Central memory CD8-positive, alpha-beta T cell (primary cell): ENCODE measurements at places on chromosomes 5 and 9.

GRCh38 chr5:14216902-14217301 is 73.8 kb downstream of the TRIO start:
- no peak for DNase-seq

DNA sequence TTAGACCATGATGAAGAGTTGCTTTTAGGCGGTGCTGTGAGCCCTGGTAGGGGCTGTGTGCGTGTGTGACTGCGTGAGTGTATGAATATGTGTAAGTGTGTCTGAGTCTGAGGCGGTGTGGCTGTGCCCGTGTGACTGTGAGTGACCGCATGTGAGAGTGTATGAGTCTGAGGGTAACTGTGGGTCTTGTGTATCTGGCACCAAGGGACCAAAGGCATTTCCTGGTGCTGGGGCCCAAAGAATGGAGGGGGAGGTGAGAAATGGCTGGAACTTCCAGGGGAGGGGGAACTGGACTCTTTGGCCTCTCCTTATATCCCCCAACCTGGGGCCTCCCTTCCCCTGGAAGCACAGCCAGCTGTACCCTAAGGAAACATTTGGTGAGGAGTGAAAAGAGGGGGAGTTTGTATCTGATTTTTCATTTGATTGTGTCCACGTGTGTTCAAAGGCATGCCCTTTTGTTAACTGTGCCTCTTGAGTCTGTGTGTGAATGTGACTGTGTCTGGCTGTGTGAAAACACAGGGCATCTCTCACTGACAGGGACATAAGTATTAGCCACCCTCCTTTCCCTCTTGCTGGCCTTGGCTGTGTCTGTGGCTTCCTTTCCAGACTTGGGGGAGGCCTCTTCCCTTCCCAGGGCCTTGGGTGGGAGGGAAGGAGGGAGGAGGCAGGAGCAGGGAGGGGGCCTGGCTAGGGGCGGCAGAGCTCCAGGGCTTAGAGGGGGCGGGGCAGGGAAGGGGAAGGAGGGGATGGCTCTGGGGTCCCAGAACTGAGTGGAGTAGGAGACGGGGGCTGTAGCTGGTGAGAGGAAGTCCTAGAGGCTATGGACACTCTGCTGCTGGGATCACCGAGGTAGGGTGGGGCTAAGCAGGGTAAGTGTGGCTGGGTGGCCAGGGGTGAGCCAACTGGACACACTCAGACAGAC is 1.4 kb downstream of the IL11RA start:
- no peak for DNase-seq

DNA sequence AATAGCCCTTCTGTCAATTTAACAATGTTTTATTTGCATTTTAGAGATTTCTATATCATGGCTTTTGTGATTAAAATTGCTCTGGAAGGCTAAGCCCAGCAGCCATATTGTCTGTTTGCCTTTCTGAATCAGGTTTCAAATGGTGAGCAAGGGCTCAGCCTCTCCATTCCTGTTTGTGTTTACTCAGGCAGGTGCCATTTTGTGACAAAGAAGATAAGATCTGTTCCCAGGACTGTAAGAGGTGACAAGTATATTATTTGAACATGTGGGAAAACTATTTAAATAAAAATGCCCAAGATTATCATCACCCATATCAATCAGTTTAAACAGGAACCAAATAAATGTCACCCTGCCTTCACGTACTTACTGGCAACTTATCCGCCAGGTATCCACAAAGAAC is 641.3 kb upstream of the KLF4 start:
- no peak for DNase-seq

GRCh38 chr5:3009605-3010004 is 258.1 kb upstream of the IRX2 start:
- DNase-seq, result no peak

DNA sequence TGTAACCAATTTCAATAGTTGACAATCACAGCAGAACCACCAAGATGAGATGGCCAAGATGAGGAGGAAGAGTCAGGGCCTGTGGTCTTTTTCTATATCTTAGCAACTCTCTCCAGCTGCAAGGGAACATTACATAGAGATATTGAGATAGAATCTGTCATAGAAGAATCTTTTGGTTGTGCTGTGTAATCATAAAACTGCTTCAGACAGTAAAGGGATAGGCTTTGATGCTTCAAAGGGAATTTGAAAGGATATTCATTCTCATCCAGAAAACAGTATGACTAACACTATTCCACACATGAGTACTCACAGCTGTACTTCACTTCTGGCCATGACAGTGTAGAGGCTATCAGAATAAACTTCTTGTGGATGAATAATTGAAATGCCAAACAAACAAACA is 145.9 kb downstream of the YIPF5 start:
- DNase-seq, result no peak

DNA sequence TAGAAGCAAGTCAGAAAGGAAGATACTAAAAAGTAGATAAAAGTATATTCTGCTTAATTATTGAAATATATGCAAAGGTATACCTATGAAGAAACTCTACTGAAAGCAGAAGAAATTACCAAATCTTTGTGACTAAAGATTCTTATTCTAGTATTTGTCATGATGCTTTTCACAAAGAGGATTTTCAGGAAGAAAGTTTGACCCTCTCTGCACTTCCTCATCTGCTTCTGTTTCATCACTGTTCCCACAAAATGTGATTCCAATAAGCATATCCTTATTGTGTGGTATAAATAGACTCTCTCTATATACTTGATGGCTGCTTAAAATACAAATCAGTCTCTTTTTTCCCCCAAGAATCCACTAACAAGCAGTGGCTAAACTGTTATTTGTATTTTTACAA is 2139.6 kb upstream of the ACO1 start:
- DNase-seq, result no peak

DNA sequence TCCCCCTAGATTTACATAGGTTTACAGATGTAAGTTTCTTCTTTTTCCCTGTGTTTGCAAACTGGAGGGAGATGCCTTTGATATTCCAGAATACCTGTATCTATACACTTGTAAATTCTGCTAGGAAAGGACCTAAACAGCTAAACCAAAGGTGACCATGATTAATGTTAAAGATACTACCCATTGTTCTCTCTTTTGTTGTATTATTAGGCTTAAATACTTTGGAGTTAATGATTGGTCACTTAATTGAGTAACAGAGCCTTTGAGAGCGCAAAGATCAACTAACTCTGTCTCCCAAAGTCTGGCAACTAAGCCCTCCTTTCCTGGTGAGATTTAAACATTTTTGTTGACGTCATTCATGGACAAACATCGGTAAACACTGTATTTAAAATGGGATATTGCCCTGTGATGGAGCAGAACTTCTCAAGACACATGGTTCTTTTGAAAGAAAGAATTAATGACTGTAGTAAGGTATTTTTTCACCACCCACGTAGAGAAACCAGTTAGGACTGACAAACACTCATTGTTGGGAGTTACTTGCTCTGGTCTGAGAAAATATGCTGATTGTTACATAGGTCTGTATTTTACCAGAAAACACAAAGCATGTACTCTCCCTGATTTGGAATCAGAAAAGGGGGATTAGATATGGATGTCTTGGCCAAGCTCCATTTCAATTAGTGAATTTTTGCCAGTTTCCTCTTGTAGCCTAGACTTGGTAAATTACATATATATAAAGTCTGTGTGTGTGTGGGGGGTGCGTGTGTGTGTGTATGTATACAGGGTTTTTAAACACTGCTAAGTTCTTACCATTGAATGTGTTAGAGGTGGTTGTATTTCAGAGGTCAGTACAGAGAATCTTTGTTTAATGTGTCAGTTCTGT is 4.6 kb downstream of the VCAN start:
- no peak for DNase-seq

DNA sequence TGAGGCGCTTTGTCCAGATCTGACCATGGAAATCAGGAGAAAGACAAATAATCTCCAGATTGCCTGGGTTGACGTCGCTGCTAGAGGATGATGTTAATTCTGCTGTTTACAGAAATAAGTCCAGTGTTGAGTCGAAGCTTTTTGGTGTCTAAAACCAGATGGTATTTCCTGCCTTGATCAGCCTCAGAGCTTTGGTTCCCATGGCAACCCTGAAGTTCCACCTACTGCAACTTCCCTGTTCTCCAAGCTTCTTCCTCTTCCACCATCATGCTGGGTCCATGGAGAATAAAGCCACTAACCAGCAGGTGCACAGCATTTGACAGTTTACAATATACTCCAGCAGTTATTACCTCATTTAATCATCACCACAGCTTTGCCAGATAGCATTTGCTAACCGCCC is 18.0 kb upstream of the GABBR2 start:
- DNase-seq, result no peak

DNA sequence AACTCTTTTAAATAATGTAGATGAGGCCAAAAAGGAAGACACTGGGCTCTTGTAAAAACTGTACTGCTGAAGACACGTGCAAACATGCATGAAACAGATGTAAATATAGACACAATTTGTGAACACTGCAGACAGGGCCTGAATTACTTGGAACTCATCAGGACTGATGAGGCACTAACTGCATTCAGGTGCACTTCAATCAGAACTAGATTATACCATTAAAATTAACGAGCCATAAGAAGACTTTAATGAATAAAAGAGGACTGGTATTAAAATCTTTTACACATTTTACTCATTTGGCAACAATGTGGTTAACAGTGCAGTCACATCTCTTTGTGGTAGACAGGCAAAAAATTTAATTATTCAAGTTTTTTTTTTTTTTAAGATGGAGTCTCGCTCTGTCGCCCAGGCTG is 13.4 kb upstream of the ZCCHC9 start:
- DNase-seq, result no peak

- DNase-seq, result no peak
Observed at GRCh38 chr5:149257889-149258705, 13.6 kb upstream of the AFAP1L1 start.

- no peak for DNase-seq
Observed at GRCh38 chr5:152246401-152246800, 158.7 kb downstream of the NMUR2 start.

DNA sequence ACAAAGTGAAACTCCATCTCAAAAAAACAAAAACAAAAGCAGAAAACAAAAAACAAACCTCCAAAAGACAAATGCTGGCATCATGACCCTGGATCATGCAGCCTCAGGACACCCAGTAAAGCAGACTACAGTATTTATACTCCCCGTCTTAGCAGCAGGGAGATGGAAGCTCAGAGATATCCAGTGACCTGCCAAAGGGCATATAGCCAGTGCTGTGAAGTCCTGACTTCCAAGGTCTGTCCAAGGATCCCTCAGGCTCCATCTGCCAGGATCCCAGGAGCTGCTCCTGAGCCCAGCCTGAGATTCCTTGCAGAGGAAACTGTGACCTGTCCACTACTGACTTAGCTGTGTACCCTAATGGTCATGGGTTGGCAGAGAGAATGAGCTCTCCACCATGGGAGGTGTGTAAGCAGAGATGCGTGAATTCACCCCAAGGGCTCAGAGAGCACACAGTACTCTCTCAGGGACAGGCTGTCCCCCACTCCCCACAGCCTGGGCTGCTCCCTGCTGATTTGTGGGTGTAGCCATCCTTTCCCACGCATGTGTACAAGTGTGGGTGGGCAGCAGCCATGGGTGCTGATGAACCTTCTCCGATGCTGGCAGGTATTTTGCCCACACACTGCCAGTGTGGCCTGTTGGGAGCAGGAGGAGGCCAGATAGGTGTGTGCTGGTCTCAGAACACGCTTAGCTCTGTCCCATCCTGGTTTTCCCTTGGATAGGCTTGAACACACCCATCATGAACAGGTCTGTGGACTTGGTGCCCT is 2.1 kb upstream of the WNK2 start:
- DNase-seq, result no peak

- DNase-seq, result no peak
Observed at GRCh38 chr5:59236448-59236847, 653.6 kb downstream of the RAB3C start.

- DNase-seq, result peak; percentile 44
Observed at GRCh38 chr9:126228781-126229444, 97.7 kb upstream of the MVB12B start.
